ENCODE measurements at places on chromosomes 11 and 22. TPM values are rescaled to one million over a fixed set of nuclear protein-coding genes. Genes with fewer than 3 reads are reported as not detected.

OR8D2 gene
- not detected for total RNA-seq

OR2AG1 gene
- total RNA-seq = not detected

VEGFB gene
- total RNA-seq = 48.7 TPM

ASCL2 gene
- total RNA-seq = not detected

TTC36 gene
- 0.30 TPM for total RNA-seq

NAALAD2 gene
- not detected for total RNA-seq

TMEM41B gene
- total RNA-seq = 41.4 TPM

ASPHD2 gene
- 0.85 TPM for total RNA-seq

TMEM179B gene
- total RNA-seq = 37.4 TPM

DERL3 gene
- total RNA-seq = 0.66 TPM

GAB4 gene
- not detected for total RNA-seq

LSP1 gene
- total RNA-seq = 228 TPM

KRTAP5-10 gene
- not detected for total RNA-seq

RCOR2 gene
- total RNA-seq = not detected

MS4A12 gene
- not detected for total RNA-seq

LRRC10B gene
- total RNA-seq = not detected

VSTM5 gene
- not detected for total RNA-seq

RBMXL2 gene
- total RNA-seq = not detected

BTBD18 gene
- total RNA-seq = not detected

OR5AK2 gene
- not detected for total RNA-seq

SPCS2 gene
- 36.5 TPM for total RNA-seq

Data from CD4-positive, alpha-beta T cell (primary cell).